Upper lobe of left lung (tissue), 6 donors: ENCODE measurements at places on chromosomes 1 and 21.

- DNase-seq = no peak
Observed at GRCh38 chr1:241598249-241598648, 41.9 kb downstream of the CHML start.

DNA sequence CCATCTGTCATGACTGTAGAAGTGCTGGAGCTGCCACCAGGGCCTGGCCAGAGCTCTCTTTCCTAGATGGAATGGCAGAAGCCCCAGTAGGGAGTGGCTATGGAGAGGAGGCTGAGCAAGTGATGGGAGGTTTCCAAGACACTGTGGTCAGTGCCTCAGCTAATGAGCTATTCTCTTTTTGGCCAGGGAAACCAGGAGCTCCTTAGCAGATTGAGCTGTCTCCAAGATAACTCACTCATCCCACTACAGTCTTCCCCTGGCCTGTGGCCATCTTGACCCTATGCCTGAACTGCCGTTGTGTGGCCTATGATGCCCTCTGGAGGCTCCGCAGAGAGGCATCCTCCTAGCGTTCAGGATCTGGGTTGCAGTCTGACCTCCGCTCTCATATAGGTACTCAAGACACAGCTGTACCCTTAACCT, 60.5 kb downstream of the ERI3 start:
- DNase-seq = no peak

DNA sequence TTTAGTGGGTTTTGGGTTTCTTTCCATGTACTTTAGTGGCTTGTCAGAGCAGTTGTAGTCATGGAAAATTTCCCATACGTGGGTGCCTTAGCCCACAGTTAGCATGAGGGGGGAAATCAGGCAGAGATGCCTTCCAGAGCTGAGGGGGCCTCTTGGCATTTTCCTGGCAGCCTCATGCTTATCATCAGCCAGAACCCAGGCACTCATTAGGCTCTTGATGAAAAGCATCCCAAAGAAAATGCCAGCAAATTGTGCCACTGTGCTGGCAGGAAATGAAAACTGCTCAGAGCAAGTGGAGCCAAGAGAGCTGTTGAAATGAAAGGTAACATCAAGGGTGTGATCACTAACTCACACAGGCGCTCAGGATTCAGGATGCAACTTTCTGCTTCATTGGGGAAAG, 128.0 kb downstream of the TNNI3K start:
- no peak for DNase-seq

DNA sequence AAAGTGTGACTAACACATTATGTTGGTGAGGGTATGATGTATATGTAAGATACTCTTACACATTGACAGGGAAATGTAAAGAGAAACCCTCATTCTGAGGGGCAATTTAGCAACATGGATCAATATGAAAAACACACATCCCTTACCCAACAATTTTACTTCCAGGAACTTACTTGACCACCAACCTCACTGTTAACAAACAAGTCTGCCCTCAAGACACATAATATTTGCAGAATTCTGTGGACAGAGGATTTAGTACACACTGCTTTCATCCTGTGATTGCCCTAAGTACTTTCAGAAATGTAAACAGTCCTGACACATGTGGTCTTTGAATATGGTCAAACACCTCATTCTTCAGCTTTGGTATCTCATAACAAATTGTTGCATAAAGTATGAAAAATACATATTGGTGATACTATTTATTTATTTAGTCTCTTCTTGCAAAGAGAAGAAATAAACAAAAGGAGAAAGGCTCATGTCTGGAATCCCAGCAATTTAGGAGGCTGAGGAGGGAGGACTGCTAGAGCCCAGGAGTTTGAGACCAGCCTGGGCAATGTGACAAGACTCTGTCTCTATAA, 6.9 kb downstream of the USP48 start:
- DNase-seq = no peak

GRCh38 chr1:43123031-43123430, 49.1 kb downstream of the EBNA1BP2 start:
- no peak for DNase-seq

GRCh38 chr1:93908394-93909145, 660 bp downstream of the GCLM start:
- DNase-seq = peak; percentile 92

- DNase-seq = no peak
Observed at GRCh38 chr1:107442551-107442950, 301.7 kb downstream of the NTNG1 start.

- DNase-seq = no peak
Observed at GRCh38 chr1:199292896-199293295, 654.1 kb downstream of the PTPRC start.

DNA sequence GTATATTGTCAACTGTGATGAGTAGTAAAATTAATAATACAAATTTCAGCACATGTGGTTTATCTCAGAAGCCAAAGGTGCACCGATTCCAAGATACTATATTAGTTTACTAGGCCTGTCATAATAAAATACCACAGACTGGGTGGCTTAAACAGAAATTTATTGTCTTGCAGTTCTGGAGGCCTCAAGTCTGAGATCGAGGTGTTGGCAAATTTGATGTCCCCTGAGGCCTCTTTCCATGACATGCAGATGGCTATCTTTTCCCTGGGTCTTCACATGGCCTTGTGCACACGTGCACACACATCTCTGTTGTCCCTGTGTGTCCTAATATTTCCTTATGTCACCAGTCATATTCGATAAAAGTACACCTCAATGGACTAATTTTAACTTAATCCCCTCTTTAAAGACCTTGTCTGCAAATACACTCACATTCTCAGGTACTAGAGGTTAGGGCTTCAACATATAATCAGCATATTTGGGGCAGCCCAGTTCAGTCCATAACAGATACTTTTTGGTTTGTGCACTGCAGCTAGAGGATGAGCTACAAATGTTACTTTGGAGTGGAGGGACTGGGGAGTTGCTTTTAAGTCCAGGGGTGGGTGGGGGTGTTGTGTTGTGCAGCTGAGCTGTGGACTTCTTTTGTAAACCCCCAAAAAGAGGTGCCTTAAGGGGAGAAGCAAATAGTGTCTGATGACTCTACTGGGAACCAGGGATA, 21.4 kb downstream of the TSNAX start:
- DNase-seq = no peak

DNA sequence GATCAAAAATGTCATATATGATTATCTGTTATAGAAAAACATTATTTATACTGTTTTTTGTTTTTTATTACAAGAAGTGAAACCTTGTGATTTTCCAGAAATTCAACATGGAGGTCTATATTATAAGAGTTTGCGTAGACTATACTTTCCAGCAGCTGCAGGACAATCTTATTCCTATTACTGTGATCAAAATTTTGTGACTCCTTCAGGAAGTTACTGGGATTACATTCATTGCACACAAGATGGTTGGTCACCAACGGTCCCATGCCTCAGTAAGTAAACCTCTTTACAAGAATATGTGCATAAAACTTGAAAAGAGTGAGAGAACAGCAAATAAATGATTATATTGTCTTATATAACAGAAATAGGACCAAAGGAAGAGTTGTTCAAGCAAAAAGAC, 14.5 kb downstream of the CFHR4 start:
- DNase-seq = no peak

- DNase-seq = no peak
Observed at GRCh38 chr1:228454238-228454637, 32.9 kb upstream of the RNF187 start.

DNA sequence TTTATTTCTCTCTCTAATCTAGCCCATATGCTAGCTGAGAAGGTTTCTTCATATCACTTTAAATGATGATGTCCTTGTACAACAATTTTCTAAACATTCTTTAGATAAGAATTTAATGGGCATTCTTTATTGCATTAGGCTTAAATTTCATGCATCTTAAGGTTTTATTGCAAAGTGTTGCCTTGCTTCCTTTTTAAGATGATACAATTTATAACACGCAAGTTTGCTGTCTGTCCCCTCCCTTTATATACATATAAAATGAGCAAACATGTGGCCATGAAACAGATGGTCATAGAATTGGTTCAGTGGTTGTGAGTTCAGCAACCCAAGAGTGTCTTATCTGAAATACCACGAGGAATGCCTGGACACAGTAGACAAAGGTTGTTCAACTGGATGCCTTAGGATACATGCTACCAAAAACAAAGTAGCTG, 12.1 kb downstream of the NBPF3 start:
- DNase-seq = no peak

DNA sequence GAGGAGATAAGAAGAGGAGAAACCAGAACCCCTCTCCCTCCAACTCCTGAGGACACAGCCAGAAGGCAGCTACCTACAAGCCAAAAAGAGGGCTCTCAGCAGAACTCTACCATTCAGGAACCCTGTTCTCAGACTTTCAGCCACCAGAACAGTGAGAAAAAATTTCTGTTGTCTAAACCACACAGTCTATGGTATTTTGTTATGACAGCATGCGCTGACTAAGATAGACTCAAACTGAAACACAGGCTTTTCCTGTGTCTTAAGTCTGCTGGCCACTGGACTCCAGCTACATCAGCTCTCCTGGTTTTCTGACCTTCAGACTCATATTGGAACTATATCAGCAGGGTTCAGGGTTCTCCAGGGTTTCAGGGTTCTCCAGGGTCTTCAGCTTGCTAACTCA, 126.5 kb upstream of the TNFSF4 start:
- no peak for DNase-seq

DNA sequence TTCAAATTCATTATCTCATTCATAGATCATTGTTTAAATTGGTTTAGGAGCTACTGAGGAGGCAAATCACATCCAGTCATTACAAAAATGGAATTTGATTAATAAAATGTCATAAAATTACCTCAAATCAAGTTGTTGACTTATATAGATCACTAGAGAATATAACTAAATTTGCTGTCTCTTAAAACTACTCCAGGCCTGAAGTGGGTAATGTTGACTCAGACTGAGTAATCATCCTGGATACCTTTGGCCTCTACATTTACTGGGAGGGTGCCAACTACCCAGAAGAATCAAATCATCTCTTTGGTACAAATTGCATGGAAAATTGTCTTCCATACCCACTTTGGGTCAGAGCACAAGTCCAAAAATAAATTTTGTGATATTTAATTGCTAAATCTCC, 191.2 kb upstream of the GREM2 start:
- no peak for DNase-seq

DNA sequence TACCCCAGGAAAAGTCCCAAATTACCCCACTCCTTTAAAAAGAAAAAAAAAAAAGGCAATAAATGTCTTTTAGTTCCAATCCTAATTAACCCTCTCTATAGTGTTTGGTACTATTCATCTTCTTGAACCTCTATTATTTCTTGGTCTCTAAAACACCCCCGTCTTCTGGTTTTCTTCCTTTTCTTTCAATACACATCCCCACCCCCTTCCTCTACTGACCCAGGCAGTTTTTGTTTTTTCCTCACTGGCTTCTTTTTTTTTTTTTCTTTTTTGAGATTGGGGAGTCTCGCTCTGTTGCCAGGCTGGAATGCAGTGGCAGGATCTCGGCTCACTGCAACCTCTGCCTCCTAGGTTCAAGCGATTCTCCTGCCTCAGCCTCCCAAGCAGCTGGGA, 26.1 kb downstream of the EGLN1 start:
- no peak for DNase-seq

DNA sequence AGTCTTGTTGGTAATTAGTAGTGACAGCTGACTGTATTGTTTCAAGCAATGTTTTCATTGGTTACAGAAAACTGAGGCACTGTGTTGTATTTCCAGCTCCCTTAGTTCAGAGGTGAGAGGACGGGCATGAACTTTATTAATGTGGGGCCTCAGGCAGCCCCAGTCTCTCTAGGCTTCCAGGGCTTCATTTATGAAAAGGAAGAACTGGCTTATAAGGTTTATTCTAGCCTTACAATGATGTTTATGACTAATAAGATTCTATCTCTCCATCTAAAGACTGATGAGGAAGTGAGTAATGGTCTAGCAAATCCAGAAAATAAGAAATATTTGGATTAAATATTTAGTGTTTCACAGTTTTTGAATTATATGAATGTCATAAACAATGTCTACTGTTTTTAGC, 41.5 kb downstream of the CBS start:
- no peak for DNase-seq

DNA sequence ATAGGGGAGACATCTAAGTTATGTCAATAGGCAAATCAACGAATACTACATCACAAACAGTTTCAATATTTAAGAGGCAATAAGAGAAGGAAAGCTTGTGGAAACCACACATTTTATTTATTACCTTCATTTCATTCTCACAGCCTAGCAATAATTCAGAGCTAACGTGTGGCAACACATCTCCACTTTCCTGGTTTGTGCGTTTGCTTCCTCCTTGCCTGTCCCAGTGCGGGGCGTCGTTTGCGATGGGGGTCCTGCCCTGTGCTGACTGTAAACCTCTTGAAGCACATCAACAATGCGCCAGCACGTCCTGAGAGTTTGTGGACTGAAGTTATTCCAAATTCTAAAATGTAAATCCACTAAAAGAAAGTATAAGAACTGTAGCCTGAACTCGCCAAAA, 14.4 kb upstream of the VPS26C start:
- no peak for DNase-seq

DNA sequence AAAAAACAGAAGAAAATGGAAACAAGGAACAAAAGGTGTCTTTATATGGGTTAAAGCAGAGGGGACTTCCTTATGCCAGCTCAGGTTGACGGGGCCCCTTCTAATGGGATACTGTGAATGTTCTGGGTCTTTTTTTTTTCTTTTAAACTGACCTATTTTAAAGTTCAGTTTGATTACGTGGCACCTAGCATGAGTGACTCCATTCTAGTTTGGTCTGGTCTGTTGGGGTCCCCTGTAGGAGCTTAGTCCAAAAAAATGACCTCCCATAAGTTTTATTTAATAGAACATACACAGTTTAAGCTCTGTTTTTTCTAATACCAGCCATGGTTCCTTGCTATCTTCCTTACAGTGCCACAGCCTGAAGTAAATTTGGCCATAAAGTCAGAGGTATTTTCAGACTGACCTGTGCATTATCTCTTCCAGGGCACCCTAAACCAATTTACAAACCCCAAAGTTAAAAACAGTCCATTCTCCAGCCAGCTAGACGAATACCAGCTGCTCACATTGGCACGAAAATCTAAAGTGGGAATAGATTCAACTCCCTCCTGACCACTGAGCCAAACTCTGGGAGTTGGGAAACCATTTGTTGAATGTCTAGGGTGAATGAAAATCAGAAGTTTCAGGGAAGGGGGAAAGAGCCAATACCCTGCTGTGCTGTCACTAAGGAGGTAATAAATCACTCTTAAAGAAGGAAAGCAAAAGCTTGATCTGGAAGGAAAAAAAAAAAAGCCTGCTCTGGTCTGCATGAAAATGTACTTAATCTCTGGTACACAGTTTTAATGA, 42.4 kb downstream of the AKNAD1 start:
- DNase-seq = no peak

DNA sequence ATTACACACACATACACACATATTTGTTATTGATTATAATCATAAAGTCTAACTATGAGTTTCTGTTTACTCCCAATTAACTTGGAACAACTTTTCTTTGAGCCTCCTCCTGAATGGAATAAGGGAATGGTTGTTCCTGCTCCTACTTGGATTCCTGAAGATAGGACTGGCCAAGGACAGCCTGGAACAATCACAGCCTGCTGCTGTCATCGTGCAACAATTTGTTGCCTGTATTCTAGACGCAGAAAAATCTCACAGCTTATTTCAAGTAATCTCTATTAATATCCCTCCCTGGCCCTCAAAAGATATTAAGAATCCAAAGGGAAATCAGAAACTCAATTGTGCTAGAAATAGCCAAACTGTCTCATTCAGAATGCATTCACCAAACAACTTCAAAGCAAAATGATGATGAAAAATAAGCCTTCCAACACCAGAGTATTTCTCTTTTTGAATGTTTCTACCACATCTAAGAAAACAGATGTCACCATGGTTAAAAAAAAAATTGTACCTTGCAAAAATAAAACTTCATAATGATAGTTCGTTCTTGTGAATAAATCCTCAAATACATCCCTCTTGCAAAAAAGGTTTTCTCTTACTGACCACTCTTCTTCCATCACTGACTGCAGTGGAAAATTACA, 30.9 kb downstream of the RCAN1 start:
- no peak for DNase-seq

- DNase-seq = no peak
Observed at GRCh38 chr1:213231795-213232231, 180.8 kb downstream of the RPS6KC1 start.
